ENCODE measurements at places on chromosomes 5 and 9.
A peak's percentile ranks its signal among the peaks of the same experiment; 100 is the strongest.

- no peak for DNase-seq
Measured at GRCh38 chr5:133457439-133458355, 154.6 kb downstream of the FSTL4 start.

DNA sequence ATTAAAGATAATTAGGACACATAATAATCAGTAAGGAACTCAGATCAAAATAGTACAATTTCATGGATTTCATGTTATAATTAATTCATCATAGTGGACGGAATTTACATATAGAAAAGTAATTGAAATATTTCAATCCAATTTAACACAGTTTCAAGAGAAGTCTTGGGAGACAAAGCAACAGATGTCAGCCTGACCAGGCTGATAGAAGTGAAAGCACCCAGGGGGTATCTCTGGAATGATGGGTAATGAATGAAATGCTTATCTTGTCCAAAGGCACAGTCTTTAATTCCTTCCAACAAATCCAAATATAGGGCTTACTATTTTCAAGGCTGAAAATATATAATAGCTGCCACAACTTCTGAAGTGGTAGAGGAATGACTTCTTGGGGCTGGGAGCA, 629.3 kb upstream of the RGMB start:
- no peak for DNase-seq

GRCh38 chr9:129036923-129037766, 719 bp downstream of the MIGA2 start:
- DNase-seq = no peak

DNA sequence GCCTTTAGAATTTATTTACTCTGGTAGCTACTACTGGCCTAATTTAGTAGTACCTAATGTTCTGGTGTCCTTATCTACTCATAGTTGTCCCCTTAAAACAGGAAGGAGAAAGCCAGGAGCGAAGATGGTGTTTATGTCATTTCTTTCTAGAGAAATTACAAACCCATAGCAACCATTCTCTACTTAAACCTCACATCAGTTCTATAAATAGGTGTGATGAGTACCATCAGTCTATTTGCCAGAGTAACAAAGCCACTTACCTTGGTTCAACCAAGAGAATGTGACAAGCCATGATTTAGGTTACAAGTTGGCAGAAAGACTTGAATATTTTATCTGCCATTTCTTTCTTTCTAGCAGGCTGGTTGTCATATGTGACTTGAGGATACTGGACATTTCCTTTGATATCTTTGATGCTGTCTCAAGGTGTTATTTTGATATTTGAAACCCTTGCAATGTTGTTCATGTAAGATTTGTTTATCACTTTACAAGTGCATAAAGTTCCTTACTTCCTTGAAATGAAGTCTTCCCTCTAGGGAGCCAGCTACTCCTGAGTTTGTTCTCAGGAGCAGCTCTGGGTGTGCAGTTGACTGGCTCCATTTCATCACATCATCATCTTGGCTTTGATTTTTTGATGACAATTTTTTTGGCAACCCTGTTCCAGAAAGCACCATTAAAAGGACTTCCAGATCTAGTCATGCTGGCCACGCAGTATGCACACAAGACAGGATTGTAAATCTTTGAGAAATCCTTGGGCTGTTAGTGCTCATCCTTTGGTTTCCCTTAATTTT, 286.8 kb downstream of the ARHGAP26 start:
- DNase-seq = no peak

DNA sequence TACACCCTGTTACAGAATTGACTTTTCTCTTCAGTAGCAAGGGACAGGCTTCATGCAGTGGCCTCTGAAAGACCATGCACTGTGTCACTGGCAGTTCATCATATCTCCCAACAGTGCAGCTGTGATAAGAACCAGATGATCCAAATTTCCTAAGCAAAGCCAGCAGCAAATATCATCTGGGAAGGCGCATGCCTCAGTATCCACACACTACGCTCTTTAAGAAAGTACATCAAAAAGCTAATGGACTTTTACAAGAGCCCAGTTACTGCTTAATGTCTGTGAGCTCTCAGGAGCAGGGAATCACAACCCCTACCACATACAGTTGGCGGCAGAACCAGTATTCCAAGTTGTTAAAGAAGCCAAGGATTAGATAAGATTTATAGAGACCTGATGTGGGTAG, 25.1 kb downstream of the ADAMTSL1 start:
- DNase-seq = no peak

GRCh38 chr5:57561231-57561842, 78.7 kb upstream of the ACTBL2 start:
- no peak for DNase-seq

GRCh38 chr9:127250896-127251391, 13.6 kb upstream of the GARNL3 start:
- no peak for DNase-seq

DNA sequence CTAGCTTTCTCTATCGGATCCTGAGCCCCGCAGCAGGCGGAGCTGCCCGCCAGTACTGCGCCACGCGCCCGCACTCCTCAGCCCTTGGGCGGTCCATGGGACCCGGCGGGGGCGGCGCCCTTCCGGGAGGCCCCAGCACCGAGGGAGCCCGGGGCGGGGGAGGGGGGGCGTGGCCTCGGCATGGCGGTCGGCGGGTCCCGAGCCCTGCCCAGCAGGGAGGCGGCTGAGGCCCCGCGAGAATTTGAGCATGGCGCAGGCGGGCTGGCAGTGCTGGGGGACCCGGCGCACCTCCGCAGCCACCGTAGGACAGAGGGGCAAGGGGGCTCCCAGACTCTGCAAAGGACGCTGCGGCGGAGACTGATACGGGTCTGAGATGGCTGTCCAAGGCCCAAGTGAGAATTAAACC, 6.8 kb downstream of the ZDHHC11B start:
- DNase-seq = no peak

GRCh38 chr5:2917093-2917492, 165.6 kb upstream of the IRX2 start:
- DNase-seq = no peak

DNA sequence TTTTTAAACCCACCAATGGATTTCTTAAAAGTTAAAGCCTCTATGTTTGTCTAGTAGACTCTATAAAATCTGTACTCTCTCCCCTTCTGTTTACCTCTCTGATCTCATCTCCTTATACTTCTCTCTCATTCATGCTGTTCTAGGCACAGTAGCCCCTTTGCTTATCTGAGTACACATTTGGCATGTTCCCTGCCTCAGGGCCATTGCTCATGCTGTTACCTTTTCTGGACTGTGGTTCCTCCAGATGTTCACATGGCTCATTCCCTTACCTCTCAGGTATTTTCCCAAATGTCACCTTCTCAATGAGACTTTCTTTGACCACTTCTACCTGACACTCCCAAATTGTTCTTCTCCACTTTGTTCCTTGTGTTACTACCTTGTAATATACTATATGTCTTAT, 176.1 kb downstream of the CWC27 start:
- DNase-seq = peak; percentile 52

DNA sequence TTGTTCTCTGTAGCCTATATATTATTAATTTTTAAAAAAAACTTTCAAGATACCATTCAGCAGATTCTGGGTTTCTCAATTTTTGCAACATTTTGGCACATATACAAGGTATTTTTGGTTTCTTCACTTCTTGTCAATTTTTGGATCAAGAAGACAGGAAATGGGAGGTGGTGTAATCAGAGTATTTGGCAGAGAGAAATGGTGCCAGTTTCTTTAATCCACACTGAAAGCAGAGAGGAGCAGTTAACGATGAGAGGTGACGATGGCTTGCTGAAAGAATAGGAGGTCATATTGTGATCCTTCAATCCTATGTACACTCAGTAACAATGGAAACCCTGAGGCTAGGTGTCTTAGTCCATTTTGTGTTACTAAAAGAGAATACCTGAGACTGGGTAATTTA, 16.4 kb downstream of the NNT start:
- no peak for DNase-seq

GRCh38 chr5:127571314-127572131, 54.1 kb downstream of the PRRC1 start:
- DNase-seq = no peak

DNA sequence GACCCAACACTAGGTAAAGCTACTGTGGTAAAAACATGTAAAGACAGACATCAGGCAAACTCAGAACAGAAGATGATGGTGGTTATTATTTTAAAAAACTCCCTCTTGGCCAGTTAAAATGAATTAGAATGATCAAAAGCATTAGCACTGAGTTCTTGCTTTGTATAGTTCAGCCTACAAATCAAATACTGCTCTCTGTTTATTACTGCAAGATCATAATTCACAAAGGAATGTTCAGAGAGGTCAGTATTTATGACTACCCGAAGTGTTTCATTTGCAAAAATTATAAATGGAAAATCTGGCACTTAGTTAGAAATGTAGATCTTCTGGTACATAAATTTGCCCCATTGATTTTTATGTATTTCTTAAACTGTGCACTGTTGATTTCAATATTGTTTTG, 140.3 kb upstream of the PPP2R2B start:
- DNase-seq = no peak

DNA sequence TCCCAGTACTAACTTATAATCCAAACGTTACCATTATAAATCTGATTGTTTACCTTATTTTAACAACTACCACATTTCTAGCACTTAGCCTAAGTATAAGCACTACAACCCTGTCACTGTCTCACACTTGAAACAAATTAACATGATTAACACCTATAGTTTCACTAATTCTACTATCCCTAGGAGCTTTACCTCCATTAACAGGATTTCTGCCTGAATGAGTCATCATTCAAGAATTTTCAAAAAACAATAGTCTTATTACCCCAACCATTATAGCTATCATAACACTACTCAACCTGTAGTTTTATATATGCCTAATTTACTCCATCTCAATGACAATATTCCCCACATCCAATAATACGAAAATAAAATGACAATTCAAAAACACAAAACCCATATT, 89.6 kb downstream of the INSL6 start:
- no peak for DNase-seq

DNA sequence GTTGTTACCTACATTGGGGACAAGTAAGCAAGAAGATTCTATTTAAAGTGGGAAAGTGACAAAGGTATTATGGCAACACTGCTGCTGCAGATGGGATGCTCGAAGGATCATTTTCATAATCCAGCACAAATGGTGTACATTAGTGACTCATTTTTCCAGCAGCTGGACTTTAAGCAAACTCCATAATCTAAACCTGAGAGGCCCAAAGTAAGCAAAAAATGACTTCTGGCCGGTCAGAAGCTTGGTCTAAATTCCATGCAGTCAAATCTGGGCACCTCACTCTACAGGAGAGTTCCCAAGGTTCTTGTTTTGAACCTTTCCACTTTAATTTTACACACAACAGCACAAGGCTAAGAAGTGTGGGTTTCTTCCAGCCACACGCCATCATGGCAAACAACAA, 43.6 kb upstream of the TRAF1 start:
- no peak for DNase-seq

- DNase-seq = no peak
Measured at GRCh38 chr9:120337131-120337530, 242.8 kb downstream of the CDK5RAP2 start.

DNA sequence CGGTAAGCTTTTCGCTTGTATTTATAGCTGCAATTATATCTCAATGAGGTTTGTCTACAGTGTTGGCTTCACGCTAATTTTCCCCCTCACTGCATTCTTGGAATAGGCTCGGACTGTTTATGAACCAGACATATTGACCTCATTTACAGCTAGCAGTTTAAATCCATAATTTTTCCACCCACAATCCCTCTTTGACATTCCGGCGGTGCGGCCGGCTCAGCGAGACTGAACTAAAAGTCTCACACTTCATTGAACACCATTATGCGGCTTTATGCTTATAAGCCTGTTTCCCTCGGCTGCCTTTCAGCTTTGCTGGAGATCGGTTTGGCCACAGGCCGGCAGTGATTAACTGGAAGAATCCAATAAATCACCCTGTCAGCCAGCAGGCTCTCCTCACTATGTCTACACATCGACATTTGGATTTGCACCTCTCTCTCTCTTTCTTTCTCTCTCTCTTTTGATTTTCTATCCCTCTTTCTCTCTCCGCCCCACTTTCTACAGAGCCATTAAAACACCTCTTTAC, 315.0 kb upstream of the TLE4 start:
- DNase-seq = peak; percentile 9

GRCh38 chr9:107999890-108000289, 510.3 kb upstream of the KLF4 start:
- peak; percentile 84 for DNase-seq

DNA sequence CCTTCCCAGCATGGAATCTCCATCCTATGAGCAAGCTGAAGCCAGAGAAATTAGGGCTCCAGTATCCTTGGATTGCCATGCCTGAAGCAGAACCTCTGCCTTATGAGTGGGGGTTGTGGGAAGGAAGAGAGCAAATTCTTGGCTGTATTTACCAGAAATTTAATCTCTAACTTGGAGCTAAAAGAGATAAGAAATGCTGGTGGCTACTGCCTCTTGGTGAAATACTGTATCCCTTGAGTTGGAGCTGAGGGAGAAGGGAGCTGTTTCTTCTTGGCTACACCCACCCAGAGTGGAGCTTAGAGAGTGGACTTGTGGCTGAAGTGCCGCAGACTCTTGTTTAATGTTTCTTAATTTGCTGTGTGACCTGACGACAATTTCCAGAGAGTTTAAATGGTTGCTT, 447.3 kb downstream of the ARHGEF28 start:
- no peak for DNase-seq

- DNase-seq = peak; percentile 44
Measured at GRCh38 chr5:87912419-87912818, 356.2 kb downstream of the TMEM161B start.

GRCh38 chr5:137126829-137127228, 372.3 kb downstream of the SPOCK1 start:
- DNase-seq = peak; percentile 9

DNA sequence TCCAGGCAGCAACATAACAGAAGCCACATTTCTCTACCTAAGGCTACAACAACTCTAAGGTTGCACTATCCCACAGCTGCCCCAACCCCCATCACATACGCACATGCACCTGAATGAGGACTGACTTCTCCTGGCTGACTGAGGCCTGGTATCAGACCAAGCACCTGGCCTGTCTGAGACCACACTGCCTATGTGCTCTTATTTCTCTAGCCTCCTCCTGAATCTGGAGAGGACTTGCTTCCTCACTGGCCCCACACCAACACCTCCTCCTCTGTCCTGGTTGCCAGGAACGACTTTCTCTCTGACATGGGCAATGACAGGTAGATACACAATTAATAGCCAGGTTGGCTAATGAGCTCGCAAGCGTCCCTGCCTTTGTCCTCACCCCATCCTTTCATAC, 14.9 kb upstream of the VDAC1 start:
- no peak for DNase-seq

- peak; percentile 86 for DNase-seq
Measured at GRCh38 chr5:149959406-149960236, 937 bp upstream of the SLC26A2 start.

GRCh38 chr5:5419291-5420210, 2.9 kb upstream of the ICE1 start:
- peak; percentile 53 for DNase-seq

- DNase-seq = no peak
Measured at GRCh38 chr5:176400382-176401156, 12.0 kb downstream of the HIGD2A start.
